ENCODE measurements at places on chromosomes 1 and 21.
A peak's percentile ranks its signal among the peaks of the same experiment; 100 is the strongest.

DNA sequence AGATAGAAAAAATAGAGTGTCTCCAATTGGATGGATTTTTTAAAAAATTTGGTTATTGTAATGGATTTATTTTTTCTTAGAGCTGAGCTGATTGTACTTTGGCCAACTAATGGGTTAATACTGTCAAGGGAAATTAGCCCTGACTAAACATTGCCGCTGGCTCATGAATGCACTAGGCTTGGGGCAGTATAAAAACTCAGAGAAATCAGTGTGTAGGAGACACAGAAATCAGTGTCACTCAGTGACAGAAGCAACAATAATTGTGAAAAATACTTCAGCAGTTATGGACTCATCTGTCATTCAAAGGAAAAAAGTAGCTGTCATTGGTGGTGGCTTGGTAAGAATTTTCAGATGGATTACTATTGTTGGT is at the start of gene KMO:
Gene KMO, plus strand, starts transcription at position 217 of the 370 bp plus-strand sequence. Its CDS starts 67 bp downstream, at position 284.
- no peak for DNase-seq

DNA sequence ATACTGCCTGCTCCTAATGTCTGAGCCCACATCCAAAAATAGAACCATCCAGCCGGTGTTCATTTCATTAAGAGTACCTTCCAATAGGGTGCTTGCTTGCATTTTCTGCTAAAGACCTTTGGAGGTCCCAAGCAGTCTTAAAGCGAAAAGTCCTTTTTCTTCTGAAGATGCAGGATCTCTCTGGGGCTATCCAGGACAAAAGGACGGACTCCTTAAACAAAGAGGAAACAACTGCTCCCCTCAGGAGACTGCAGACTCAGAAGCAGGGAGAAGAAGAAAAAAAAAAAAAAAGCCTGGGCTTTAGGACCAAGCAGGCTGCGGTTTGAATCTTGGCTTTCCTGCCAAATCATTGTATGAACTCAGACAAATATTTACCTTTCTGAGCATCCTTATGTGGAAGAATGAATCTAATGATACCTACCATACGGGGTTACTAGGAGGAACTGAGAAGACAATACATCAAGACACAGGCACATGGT is 204.0 kb downstream of the PLPP3 start:
- no peak for DNase-seq

DNA sequence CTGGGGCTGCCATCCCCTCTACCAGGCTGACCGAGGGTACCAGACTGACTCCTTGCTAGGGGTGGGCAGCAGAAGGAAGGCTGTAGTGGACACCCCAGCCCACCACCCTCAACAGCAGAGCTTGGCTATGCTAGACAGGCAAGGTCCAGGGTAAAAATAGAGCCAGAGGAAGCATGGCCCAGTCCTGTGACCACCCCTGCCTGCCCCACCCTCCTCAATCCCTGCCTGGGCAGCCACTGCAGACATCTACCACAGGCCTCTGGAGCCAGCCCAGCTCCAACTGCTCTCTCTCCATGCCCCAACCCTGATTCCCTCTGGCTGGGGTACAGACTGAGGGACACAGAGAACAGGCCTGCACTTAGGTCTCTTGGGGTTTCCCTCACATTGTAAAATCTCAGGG is 1.7 kb downstream of the S100A1 start:
- no peak for DNase-seq

- DNase-seq: no peak
These were observed 2.3 kb downstream of the TTC24 start for GRCh38 chr1:156581661-156582387.

DNA sequence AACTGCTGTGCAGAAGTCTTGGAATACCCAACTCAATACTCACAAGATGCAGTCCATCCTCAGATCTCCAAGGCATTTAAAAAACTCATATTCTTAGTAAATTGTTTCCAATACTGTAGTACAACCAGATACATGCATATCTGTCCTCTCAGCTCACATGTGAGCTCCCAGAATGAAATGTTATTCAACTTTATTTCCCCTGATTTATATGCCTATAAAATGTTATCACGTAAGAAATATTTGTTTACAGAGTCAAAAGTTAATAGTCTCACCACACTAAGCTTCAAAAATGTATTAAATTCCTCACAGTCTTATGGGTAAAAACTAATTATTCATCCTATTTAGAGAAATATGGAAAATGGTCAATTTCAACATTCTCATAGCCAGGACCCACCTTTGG is 56.6 kb downstream of the LTN1 start:
- no peak for DNase-seq

- DNase-seq: no peak
These were observed 21.3 kb upstream of the SARS1 start for GRCh38 chr1:109192433-109192832.

GRCh38 chr1:187091666-187092065 is 262.9 kb downstream of the PLA2G4A start:
- no peak for DNase-seq

DNA sequence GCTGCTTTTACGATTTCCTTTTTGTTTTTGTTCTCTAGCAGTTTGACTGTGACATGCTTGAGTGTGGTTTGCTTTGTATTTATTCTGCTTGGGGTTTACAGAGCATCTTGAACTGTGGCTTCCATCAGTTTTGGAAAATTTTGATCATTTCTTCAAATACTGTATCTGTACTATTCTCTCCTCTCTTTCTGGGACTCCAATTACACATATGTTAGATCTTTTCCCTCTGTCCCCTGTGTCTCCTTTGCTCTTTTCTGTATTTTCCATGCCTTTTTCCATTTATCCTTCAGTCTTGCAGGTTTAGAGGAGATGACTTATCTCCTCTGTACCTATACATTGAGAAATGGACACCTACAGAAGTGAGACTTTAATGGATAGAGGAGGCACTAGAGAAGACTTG is 31.7 kb downstream of the COQ8A start:
- no peak for DNase-seq

GRCh38 chr1:167826127-167826526 is 87.8 kb downstream of the ADCY10 start:
- DNase-seq: no peak

DNA sequence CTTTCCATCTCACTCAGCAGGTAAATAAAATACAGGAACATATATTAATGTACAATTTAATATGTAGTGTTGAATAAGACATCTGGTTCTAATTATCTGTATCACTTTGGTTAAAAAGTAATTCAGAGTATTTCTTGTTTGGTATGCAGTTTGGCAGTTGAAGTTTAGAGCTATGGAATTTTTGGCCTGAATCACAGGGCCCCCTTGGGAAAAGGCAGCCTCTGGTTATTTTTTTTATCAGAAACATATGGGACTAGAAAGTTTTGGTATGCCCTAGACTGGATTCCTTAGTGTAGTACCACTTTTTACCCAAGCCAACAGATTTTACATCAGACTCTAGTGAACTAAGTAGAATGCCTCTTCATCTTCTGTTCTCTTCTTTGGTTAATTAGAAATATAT is 26.4 kb downstream of the CNST start:
- DNase-seq: no peak

- no peak for DNase-seq
These were observed 24.6 kb upstream of the SLC35F3 start for GRCh38 chr1:233879841-233880240.

- DNase-seq: no peak
These were observed 91.6 kb downstream of the GLUL start for GRCh38 chr1:182299728-182300616.

DNA sequence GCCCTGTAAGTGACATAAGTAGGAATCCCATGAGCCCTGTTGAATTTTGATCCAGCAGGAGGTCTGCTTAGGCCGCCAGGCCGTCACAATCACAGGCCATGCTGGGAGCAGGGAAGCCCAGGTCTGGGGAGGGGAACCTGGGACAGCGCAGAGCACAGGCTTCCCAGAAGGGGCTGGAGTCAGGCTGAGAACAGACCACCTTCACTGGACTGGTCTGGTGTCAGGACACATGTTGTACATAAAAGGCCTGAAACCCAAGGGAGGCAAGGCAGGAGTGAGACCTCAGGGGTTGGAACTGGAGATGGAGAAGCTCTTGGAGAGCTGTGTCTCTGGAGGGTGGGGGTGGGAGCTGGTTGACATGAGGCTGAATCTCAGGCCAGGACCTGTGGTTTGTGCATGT is 63.3 kb upstream of the ARTN start:
- DNase-seq: no peak

DNA sequence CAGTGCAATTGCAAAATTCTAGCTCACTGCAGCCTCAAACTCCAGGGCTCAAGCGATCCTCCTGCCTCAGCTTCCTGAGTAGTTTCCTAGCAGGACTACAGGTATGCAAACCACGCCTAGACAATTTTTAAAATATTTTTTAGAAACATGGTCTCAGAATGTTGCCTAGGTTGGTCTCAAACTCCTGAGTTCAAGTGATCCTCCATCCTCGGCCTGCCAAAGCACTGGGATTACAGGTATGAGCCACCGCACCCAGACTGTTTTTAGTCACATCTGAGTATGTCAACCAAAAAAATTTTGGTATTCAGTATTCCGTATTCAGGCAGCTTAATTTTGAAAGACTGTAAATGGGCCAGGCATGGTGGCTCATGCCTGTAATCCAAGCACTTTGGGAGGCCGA is 11.2 kb downstream of the TARBP1 start:
- no peak for DNase-seq

- no peak for DNase-seq
These were observed 400.7 kb downstream of the NEGR1 start for GRCh38 chr1:71881611-71882010.

- no peak for DNase-seq
These were observed 44.7 kb downstream of the ETS2 start for GRCh38 chr21:38850277-38850951.

GRCh38 chr1:26790551-26790953 is 2.8 kb downstream of the PIGV start:
- DNase-seq: no peak

GRCh38 chr1:43933386-43934100 is at the start of gene ARTN:
Gene ARTN (plus strand): TSS chr1:43933801. CDS start chr1:43935657, 1,856 bp downstream.
- no peak for DNase-seq

DNA sequence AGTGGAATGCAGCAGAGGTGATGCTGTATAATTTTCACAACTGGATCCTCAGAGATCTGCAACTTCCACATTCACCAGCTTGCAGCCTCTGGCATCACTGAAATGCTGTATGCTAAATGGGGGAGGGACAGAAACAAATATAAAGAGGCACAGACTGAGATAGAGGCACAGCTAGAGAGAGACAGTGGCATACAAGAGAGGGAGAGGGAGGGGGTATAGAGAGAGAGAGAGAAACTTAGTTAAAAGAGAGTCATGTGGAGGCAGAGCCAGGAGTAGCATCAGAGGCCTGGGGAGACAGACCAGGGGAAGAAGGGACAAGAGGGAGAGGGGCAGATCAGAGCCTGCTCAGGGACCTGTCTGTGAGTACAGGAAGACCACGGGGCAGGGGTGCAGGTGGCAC is 84.5 kb upstream of the GRIK3 start:
- DNase-seq: no peak

- no peak for DNase-seq
These were observed 3.2 kb upstream of the CHAF1B start for GRCh38 chr21:36381841-36382589.

DNA sequence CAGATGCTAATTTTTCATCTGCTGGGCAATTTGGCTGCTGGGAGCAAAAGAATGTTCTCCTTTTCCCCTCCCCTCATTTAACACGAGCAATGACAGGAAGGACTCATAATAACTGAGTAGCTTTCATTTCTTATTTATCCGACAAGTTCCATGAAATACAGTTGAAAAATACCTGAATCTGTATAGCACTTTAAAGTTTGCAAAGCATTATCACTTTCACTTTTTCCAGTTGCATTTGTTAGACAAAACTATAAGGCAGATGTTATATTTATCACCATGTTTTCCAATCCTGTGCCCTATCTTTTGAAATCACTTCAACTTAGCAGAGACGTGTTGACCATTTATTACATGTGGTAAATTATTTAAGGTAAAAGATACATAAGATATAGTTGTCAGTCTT is 350.6 kb upstream of the SGIP1 start:
- no peak for DNase-seq

GRCh38 chr1:11523261-11523660 is 44.3 kb downstream of the DISP3 start:
- DNase-seq: no peak

GRCh38 chr1:17615157-17615556 is 75.7 kb downstream of the ARHGEF10L start:
- DNase-seq: no peak

GRCh38 chr1:201330541-201330940 is 46.9 kb downstream of the TNNT2 start:
- no peak for DNase-seq

- no peak for DNase-seq
These were observed 10.5 kb downstream of the KCNJ15 start for GRCh38 chr21:38267136-38267755.

- DNase-seq: no peak
These were observed 29.4 kb upstream of the KCNJ15 start for GRCh38 chr21:38227401-38227800.

DNA sequence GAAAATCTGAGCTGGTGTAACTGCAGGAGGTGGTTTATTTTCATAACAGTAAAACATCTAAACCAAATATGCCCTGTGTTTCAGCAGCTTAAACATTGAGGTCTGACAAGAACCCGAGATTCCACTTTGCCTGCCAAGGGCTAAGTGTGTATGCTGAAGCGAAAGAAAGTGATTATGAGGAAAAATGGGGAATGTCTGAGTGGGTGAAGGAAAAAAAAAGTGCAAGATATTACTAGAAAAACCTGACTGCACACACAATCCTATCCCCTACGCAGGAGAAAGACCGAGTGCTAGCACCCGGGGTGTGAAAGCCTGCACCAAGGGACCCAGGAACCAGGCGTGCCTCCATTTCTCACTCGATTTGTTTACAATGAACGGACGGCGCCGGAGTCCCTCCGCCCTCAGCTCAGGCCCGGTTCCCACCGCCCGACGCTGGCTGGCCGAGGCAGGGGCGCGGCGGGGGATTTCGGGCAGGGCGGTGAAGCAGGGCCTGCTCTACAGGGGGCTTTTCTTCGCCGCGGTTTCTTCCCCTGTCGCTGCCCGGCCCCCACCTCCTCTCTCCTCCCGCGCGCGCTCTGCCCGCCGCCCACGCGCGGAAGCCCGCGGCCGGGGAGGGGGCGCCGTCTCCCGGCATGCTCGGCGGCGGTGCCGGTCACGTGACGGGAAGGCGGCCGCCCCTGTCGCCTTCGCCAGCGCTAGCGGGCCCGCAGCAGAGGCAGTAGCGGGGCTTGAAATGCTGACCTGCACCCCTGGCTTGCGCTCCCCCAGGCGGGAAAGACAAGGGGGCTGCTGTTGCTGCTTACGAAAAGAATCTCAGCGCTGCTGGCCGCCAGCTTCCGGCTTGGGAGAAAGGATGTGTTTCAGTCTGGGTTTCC is 35.9 kb downstream of the ITPKB start:
- peak; percentile 69 for DNase-seq

- no peak for DNase-seq
These were observed 24.4 kb downstream of the CAP1 start for GRCh38 chr1:40064797-40065499.

DNA sequence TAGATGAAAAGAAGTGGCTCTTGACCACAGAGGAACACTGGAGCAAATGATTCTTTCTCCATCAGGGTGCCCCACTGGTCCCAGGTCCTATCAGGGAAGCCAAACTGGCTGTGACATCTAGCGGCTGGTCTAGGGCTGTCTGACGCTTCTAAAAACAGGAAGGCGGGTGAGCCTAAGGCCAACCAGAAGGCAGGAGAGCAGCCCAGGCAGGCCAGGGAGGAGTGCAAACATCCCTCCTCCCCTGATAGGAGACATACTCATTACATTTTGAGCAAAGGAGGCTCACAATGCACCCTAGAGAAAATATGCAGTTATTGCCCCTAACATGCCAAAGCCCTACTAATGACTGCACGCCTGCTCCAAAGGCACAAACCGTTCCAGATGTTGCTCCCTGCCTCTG is 10.4 kb upstream of the FOXE3 start:
- no peak for DNase-seq

Measured in stimulated activated CD4-positive, alpha-beta T cell treated with anti-CD3 and anti-CD28 coated beads, Interleukin-1b, Interleukin-23, amount 100 ng/mL, for 4 hours (primary cell).